ENCODE measurements at places on chromosomes 12 and 14. TPM values are rescaled to one million over a fixed set of nuclear protein-coding genes. Genes with fewer than 3 reads are reported as not detected.

LDHB gene
- total RNA-seq, result 552 TPM

IL31 gene
- total RNA-seq, result not detected

MAP1LC3B2 gene
- total RNA-seq, result 1.9 TPM

CAMKK2 gene
- total RNA-seq, result 37.8 TPM

PEX5 gene
- total RNA-seq, result 26.9 TPM

ITGA7 gene
- 2.5 TPM for total RNA-seq

DNA sequence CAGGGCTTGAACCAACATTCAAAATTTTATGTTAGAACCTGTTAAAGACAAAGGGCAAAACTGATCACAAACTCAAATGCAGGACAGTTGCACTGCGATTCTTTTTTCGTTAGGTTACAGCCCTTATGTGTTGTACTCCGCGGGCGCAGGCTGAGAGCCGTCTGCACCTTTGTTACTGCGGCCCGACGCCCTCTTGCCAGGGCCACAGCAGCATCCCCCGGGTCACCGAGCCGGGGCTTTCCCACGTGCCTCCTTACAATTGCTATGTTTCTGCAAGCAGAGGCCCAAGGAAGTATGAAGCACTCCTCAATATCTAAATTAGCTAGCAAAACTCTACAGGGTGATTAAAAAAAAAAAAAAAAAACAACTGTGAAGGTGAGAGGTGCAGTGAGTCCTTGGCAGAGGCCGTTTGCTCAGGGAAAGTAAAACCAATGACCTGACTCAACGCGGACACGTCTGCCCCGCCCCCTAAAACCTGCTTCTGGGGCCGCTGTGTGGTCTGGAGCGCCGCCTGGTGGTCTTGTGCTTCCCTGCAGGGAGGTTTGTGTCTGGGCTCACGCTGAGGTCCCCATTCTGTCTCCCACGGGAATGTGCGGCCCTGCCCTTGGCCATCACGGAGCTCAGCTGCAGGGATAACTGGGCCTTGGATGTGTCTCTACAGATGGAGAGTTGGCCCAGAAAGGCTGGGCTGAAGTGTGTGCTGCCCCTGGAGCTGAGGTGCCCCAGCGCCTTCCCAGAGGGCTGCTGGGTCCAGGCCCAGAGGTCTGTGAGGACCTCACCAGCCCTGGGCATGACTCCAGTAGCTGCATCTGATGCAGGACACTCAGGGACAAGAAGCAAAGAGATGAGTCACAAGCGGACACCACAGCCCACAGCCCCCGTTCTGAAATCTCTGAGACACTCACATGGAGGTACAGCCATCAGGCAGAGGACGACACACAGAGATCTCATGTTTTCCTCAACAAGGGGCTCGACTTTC, 418.5 kb downstream of the TMEM121 start:
- DNase-seq, result peak; percentile 8

DNA sequence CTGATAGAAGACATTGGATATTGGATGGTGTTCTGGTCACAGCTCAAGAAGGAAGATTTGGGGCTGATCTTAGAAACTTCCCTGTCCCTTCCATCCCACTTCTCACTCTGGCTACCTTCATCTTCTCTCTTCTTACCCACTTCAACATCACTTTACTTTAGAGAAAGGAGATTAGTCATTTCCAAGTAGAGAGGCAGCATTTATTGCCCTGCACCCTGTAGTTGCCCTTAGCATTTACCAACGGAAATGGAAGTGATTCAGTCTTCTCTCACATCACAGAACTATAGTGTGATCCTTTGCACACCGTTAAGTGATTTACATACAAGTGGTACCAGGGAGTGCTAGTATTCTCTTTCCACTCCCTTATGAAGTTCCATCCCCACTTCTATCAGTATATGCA, 52.4 kb downstream of the PHLDA1 start:
- no peak for DNase-seq

DNA sequence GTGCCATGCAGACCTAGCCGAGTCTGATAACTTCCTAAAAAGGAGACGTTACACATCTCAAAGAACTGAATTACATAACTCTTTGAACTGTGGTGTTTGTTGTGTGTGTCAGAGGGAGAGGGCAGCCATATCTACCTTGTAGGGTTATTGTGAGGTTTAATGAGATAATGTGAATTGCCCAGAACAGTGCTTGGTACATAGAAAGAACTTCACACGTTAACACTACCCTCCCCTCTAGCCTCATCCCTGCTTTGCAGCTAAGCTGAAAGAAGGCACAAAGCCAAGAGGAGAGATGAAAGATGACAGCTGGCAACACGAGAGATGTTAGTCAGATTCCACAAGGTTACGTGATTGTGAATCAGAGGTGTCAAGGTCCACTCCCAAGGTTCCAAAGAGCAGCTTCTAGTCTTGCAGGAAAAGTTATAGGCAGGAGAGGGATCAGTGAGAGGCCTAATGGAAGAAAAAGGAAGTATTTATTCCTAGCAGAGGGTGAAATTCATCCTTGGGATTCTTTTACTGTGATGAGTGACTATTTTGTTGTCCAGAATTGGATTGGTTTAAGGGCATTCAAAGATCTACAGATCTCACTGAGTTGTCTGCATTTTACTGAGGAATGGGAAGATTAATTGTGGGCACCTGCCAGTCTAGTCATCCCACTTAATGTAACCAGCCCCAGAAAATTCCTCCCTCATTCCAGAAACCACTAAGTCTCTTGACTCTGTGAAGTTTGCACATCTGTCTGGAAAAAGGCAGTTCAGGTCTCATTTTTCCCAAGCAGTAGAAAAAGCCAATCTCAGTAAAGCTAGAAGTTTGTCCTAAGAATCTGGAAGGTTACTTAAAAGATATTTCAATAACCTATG, 25.9 kb upstream of the WNK1 start:
- peak; percentile 17 for DNase-seq

- DNase-seq, result no peak
Measured at GRCh38 chr12:109160433-109160832, 44.0 kb downstream of the ACACB start.

GRCh38 chr12:12612358-12612757, 682 bp downstream of the CREBL2 start:
- no peak for DNase-seq

GRCh38 chr12:65313719-65314317, 35.3 kb downstream of the MSRB3 start:
- DNase-seq, result no peak

GRCh38 chr14:101087614-101088394, 184.3 kb upstream of the RTL1 start:
- DNase-seq, result no peak

- no peak for DNase-seq
Measured at GRCh38 chr12:83796531-83796930, 1109.8 kb downstream of the TMTC2 start.

DNA sequence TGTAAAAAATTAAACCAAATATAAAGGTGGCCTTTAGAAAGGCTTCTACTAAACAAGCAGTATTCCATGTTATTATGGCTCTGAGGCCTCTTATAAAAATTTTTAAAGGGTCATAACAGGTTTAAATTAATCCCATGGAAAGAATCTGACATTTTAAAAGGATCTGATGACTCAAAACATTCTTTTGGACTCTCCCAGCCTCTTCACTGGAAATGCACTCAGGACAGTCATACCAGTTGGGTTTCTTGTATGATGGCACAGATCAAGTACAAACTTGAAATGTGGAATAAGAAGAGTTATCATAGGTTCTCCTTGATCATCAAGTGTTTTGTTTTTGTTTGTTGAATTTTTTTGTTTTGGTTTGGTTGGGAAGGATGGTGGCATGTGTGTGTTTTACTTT, 50.8 kb downstream of the PPP2R5E start:
- DNase-seq, result no peak

DNA sequence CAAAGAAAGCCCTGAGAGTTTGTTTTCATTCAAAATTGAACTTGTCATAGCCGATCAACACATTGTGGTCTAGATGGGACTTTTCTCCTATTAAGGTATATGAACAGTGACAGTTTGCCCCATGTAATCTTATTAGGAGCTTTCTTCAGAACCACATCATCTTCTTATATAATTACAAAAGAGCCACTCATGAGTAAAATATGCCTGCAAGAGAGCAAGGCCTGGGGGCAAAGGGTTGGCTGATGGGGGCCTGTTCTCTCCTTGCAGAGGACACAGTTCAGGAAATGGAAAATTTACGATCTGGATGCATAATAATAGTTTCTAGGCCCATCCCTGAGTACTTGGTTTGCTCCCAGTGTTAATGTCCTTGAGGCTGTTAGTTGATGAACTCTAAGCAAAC, 87.8 kb downstream of the FLRT2 start:
- no peak for DNase-seq

DNA sequence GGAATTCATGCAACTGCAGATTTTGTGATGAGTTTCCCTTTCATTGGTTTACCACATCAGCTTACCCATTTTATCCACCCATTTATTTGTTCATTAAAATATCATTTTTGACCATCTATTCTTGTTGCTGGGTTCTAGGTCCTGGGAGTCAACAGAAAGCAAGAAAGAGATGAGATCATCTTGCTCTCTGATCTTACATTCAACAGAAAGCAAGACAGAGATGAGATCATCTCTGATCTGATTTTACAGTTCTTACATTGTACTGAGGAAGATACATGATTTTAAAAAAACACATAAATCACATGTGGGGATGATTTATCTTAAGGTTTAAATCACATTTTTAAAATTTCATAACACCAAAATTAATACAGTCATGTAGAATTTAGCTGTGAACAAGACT, 2.3 kb downstream of the TAS2R46 start:
- DNase-seq, result no peak

DNA sequence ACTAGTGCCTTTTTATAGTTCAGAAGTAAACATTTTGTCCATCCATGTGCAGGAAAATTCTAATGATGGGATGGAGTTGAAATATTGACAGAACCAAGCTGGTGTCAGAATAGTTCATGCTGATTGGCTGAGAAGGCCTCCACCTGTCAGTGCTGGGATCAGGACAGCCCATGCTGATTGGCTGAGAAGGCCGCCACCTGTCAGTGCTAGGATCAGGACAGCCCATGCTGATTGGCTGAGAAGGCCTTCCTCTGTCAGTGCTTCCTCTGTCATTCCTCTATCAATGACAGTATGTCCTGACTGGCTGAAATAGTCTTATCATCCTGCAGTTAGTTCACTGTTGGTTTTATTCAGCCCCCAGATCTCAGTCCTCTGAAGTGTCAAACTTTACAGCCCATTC, 95.7 kb downstream of the PPP2R5C start:
- DNase-seq, result no peak

GRCh38 chr12:112939761-112940381, 1.6 kb downstream of the OAS3 start:
- DNase-seq, result no peak

DNA sequence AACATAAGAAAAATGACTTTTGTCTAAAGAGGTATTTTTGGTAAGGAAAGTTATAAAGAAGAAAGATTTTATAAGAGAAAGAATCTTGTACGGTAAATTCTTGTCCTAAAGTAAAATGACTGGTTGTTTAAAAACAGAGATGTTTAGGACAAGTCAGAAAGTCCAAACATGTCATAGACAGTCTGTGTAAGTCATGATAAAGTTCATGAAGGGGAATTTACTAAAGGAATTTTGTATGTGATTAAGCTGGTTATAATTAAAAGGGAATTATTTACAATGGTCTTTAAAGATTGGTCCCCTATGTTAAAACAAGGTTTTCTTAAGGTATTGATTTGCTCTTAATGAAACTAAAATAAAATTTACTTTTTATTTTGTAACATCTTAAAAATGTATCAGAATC, 269.4 kb upstream of the CCDC196 start:
- no peak for DNase-seq

DNA sequence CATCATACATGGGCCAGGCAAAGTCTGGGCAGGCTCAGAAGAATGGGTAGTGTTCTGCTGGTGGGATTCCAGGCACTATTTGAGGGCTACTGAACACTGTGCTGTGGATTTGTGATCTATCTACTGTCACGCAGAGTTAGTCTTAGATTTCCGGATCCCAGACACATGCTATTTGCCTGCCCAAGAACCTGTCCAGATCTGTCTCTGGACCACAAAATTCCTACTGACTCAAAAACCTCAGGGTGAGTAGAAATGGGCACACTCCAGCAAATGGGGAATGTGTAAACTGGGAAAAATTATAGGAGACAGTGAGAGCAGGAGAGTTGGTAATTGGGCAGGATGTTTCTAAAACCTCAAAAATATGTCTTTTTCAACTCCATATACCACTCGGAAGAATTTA, 129.9 kb downstream of the GALC start:
- DNase-seq, result no peak
